ENCODE measurements at places on chromosomes 2 and 18.

GRCh38 chr2:236986524-236987330 lies 99.0 kb upstream of the COPS8 start:
- DNase-seq: no peak

- no peak for DNase-seq
Observed at GRCh38 chr18:36035253-36035652, 32.1 kb downstream of the RPRD1A start.

DNA sequence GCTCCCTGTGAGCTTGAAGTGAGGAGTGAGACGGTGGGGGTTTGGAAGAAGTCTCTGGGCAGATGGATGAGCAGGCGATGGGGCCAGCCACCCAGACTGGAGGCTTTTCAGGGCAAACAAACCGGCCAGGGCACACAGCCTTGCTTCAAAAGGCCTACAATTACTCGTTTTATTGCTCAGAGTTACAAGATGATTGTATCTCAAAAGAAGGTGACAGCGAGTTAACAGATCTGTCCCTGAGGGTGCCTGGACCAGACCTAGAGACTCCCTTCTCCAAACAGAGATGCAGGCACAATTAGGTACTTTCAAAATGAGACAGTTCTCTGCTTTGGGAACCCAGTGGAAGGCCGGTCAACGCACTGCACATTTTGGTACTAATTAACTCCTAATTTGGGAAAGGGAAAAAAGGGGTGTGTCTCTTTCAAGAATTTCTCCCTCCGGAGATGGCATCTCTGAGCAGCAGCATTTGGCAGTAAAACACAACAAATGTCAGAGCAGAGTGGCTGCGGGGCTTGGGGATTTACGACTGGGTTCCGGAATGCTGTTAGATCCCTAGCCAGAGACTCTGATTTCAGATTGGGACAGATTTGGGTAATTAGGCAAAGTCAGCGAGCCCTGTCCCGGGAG lies 226.7 kb downstream of the TTC32 start:
- peak; percentile 64 for DNase-seq

DNA sequence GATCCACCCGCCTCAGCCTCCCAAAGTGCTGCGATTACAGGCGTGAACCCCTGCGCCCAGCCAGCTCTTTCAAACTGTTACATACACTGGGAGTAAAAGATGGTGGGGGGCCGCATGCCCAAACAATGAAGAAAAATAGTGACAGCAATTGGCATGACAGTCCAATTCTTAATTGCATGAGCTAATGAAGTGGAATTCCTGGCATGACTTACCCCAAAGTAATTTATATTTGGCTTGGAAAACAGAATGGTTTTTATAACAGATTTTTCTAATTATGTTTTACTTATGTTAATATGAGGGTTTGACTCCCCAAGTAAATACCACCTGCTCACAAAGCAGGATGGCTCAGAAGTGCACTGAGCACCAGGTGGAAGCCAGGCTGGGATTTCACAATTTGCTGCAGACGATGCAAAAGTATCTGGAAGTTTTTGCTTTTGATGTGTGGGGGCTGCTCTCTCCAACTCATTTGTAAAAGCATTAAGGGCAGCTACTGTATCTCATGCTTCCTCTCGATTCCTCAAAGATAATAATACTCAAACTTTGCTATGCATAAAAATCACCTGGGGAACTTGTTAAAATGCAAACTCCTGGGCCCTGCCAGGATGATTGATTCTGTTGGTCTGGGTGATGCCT lies 24.0 kb upstream of the ATG16L1 start:
- DNase-seq: no peak

GRCh38 chr18:36580266-36580665 lies 248.5 kb downstream of the TPGS2 start:
- DNase-seq: peak; percentile 84

GRCh38 chr18:35117372-35117771 lies 76.2 kb downstream of the MAPRE2 start:
- DNase-seq: no peak

GRCh38 chr2:218964041-218964771 lies 4.7 kb downstream of the CDK5R2 start:
- DNase-seq: no peak

Measured in vagina (tissue), 2 donors.